GM04503 (cell line): ENCODE measurements at places on chromosomes 2 and 18.

DNA sequence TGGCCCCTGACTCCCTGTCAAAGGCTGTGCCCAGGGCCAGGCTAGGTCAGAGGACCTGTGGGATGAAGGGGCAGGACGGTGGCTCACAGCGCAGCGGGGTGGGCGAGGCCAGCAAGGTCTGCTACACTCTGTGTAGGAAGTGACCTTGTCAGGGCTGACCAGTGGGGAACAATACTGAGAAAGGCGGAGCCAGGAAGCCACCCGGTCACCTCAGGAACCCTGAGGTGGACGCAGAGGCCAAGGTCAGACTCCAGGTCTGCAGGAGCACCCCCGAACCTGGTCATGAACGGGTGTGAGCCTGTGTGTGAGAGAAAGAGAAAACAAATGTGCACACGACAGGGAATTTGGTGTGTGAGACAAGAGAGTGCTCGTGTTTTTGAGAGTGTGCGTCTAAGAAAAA lies 72.3 kb downstream of the SMAD7 start:
- no peak for DNase-seq

- DNase-seq, result no peak
Observed at GRCh38 chr2:172198908-172199307, 96.2 kb upstream of the DLX2 start.

- DNase-seq, result no peak
Observed at GRCh38 chr2:54638774-54639187, 84.7 kb upstream of the EML6 start.

- no peak for DNase-seq
Observed at GRCh38 chr18:66495844-66496243, 108.0 kb downstream of the CDH19 start.

DNA sequence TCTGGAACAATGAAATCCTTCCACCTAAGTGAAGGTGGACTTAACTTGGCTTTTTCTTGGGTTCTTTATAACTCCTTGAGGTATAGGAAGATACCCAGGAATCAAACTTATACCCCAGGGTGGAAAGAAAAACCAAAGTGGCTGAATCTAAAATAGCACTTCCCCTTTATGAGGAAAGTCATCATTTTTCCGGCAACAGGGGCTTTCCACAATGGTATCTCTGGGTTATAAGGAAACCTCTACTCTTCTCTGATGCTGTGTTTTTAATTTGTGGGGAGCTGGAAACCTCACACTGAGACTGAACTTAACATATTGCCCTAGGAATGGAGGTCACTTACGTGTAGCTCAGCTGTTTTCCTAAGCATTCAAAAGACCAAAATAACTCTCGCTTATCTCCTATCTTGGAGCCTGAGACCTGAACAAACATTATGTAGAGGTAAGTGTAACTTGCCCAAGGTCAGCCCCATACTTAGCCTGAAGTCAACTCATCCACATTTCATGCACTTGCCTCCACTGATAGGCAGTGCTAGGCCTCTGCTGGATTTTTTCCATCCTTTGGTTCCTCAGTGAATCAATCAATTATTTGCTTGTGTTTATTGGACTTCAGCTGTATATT lies 117.9 kb downstream of the SETBP1 start:
- DNase-seq, result no peak

GRCh38 chr2:40554665-40555294 lies 102.9 kb upstream of the SLC8A1 start:
- DNase-seq, result no peak

GRCh38 chr2:31541853-31542252 lies 38.9 kb downstream of the SRD5A2 start:
- DNase-seq, result no peak

DNA sequence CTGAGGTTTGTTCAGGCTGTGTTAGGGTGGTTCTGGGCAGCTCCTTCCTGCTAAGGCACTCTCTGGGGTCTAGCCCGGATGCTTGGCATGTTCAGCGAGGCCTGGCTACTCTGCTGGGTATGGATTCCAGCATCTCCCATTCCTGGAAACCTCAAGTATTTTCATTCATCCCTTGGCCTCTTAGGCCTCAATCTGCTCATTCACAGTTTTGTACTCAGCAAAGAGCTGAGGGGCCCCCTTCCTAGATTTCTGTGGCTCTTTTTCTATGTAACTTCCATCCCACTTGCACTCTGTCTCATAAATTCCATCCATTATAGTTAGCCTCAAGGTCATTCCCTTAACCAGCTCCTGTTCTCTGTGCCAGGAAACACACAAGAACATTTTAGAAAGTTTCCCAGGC lies 798.8 kb upstream of the HS6ST1 start:
- no peak for DNase-seq

DNA sequence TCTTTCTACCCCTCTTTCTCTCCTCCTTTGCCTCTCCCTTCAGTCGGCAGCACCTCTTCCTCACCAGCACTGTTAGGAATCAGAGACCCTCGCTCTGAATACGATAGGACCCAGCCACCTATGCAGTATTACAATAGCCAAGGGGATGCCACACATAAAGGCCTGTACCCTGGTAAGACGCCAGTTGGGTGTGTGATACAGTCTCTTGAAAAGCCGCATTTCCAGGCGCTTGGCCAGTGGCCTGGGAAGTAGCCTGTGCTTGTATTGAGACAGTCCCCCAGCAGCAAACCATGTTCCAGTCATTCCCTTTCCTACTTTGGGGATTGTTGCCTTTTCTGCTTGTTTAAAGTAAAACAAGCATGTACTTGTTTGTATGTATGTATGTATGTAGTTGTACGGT lies 118.4 kb upstream of the DAPL1 start:
- DNase-seq, result no peak

- DNase-seq, result no peak
Observed at GRCh38 chr18:34028324-34028723, 196.4 kb downstream of the NOL4 start.

DNA sequence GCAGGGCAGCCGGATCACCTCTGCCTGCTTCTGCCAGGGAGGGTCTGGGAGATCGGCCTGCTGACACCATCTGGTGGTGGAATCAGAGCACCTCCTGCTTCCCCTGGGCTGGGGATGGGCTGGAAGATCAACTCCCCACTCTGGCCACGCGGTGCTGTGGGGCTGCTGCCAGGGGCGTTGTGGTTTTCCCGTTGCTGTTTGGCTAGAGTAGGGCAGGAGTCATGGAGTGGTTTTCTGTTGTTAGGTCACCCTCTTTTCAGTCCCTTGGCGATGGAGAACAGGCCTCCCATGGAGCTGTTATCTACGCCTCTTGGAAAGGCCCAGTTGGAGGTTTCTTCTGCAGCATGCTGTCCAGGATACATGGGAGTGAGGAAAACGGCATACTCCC lies 15.2 kb downstream of the BCL2L11 start:
- DNase-seq, result no peak

DNA sequence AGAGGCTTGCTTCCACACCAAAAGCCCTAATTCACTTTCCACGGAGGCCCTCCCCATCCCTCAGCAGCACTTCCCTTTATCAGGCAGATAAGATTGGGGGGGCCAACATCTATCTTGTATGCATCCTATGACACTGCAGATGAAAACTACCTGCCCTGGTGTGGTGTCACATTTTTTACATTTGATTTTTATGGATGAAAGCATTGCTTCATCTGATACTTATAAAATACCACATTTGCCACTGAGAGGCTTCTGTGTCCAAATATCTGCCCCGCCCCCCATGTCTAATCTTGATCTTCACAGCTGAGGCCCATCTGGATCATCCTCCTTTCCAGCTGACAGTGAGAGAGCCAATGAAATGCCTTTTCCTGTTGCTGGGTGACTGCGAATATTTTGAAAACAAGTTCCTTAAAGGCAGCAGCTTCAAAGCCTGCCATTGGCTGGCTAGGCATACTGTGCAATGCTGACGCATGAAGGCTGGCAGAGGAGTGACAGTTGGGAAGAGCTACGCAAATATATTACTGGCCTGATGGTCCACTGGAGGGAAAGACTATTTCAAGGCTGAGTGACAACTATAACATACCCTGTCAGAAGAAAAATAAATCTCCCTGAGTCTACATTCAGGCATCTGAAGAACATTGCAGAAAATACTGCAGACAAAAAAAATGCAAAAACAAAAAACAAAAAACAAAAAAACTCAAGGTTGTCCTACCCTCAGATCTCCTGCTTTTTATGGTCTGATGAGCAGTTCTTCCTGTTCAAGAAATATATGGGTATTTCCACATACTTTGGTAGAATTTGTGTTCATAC lies 318.7 kb downstream of the PDE11A start:
- peak; percentile 87 for DNase-seq

DNA sequence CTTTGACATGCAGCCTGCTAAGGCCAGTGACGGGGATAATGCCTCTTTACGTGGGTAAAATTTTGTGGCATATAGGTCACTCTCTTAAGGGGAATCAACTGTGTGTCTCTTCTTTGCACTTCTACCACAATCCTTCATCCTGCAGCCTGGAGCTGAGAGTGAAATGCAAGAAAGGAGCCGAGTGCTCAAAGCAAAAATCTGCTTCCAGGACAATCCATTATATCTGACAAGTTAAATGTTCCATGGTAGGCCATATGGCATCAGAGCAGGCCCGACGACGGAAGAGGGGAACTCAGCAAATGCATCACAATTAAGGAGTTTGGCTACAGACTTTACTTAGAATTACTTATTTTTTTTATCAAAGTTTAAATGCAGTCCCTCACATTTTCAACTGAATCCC lies 171.2 kb downstream of the TCF4 start:
- DNase-seq, result no peak

GRCh38 chr2:200129721-200130462 lies 174.5 kb downstream of the MAIP1 start:
- DNase-seq, result no peak

- no peak for DNase-seq
Observed at GRCh38 chr2:216404010-216404618, 8.2 kb upstream of the SMARCAL1 start.

DNA sequence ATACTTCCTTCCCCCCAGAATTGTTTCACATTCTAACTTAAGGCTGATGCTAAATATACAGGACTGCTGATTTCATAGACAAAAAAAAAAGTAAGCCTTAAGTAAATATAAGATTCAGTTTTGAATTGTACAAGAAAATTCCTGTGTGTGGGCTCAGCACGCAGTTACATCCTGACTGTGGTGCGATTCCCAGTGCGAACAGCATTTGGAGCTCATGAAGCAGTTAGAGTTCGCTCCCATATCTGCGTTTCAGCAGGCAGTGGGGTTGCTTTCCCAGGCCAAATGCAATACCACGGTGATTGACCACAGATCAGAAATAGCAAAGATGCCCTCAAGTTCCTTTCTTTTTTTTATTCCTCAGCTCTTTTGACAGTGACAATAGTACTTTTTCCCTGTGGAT lies 75.6 kb downstream of the SATB2 start:
- no peak for DNase-seq

DNA sequence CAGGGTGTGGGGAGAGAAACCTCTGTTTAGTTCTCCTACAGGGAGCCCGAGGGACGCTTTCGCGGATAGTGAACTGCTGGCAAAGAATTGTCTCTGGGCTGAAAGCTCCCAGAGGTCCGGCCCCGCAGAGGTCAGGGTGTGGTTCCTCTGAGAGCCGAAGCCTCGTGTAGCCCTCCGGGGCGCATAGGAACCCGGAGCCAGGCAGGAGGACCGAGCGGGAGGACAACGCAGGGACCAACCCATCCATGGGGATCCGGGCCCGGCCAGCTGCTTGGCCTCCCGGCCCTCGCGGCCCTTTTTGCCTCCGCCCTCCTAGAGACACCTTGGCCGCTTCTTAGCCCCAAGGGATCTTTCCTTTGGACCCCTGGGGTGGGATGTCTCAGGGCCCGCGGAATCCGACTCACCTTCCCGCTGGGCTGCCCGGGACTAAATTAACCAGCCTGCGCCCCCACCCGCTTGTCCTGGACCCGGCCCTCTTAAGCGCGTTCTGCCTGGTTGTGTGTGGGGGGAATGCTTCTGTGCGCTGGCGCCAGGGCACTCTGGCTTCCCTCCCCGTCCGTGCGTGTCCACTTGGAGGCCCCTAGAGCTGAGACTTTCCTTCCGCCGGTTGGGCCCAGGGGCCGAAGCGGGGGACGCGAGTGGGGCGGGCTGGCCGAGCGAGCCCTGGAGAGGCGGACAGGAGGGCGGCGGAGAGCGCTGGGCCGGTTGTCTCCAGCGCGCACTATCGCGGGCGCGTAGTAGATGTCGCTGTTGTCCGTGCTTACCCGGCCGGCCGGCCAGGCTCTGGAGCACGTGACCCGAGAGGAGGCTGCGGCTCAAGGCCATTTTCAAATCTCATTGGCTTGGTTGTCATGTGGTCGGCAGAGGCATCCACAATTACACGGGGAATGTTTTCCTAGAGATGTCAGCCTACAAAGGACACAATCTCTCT lies at the start of gene HOXD10:
Gene HOXD10, plus strand, starts transcription at position 896 of the 931 bp plus-strand sequence. CDS start 56 bp downstream, outside the sequence.
- DNase-seq, result no peak

DNA sequence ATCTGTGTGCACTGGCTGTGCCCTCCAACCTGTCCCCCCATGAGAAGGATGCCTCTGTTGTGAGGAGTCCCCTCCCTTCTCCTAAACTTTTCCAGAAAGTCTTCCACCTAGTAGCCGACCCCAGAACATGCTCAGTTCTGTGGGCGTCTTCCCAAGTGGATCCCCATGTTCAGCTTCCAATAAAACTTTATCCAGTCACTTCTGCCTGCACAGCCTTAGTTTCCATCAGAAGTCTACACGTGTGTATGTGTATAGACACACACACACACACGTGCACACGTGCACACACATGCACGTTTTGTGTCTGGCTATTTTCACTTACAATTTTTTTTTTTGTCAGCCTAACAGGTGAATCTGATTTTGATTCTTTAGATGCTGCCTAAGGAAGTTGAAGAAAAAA lies 115.1 kb downstream of the RTP5 start:
- no peak for DNase-seq

- DNase-seq, result no peak
Observed at GRCh38 chr2:12074126-12074844, 327.9 kb downstream of the LPIN1 start.
